ENCODE measurements at places on chromosomes 5 and 9.

GRCh38 chr9:112844771-112845542 lies 45.7 kb downstream of the SLC46A2 start:
- DNase-seq, result peak; percentile 91

GRCh38 chr9:124855944-124856765 lies 2.9 kb downstream of the WDR38 start:
- DNase-seq, result peak; percentile 49

DNA sequence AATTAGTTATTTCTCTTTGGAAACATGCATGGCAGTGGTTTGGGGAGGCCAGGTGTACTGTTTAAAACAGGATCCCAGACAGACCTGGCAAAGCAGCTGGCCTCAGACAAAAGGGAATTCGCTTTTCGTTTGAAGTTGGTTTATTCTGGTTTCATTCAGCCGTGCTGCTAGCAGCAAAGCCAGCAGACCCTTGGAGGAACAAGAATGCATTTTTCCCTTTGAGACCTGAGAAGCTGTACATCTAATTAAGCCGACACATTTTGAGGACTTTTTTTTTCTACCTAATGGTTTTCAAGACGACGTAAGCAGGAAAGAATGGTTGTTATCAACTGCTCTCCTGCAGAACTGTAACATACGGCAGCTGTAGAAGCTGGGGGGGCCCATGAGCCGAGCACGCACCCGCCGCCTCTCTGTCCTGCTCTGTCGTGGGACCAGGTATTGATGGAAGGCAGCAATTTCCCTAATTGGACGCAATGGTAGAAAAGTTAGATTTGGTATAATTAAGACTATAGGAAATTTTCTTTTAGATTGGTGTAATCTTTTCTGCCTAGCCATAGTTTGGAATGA lies 13.6 kb downstream of the PLEKHG4B start:
- DNase-seq, result no peak

DNA sequence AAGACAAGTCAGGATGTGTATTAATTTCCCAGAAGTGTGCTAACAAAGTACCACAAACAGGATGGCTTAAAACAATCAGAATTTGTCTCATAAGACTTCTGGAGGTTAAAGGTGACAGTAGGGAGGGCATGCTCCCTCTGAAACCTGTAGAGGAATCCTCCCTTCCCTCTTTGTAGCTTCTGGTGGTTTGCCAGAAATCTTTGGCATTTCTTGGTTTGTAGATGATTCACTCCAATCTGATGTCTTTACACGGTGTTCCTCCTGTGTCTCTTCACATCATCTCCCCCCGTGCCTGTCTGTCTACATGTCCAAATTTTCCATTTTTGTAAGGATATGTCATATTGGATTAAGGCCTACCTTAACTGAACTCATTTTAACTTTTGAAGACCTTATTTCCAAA lies 471.5 kb downstream of the ZNF608 start:
- no peak for DNase-seq

- DNase-seq, result no peak
Observed at GRCh38 chr5:102229685-102230084, 66.4 kb downstream of the SLCO4C1 start.

DNA sequence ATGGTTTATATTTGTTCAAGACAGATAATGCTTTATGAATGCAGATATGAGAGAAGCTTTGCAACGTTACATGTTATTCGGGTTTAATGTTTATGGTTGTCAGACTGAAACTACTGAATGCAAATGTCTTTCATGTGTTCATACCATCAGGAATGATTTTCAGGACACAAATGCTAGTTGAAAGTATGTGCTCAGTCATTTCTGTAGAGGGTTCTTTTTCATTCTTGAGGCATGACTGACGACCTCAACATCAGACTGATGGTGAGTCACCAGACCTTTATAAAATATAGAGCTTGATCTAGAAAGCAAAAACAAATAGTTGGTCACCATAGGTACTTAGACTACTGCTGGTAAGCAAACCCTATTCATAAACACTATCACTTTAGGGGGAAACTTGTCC lies 287.3 kb upstream of the NUDT12 start:
- peak; percentile 61 for DNase-seq

- no peak for DNase-seq
Observed at GRCh38 chr9:79120533-79120932, 451.2 kb upstream of the TLE4 start.

DNA sequence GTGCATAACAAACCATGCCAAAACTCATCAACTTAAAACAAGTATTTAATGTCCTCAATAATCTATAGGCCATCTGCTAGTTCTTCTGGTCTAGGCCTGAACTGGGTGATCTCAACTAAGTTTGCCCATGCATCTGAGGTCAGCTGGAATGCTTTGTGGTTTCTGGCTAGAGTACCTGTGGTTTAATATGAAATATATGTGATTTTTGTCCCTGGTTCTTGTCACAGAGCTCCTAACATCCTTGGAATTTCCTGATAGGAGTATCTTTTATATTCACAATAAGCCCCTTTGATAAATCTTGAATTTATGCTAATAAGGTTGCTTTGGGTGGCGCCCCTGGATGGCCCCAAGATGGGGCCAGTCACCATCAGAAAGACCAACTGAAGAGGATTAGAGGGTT lies 535.9 kb downstream of the DNAH5 start:
- DNase-seq, result no peak

DNA sequence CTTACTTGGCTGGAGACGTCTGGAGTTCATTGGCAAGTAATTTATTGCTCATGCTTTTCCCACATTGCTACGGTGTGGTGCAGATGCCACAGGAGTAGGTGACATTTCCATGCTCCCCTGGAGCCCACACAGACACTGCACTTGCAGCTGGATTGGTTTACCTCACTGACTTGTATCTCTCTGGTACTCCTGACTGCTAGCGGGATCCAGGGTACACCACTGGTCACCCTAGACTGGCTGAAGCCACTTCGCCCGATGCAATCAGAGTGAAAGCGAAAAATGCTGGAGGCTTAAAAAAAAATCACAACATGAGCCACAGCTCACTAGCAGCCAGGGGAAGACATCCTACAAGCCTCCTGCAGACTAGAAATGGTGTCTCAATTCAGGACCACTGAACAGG lies 32.6 kb upstream of the SLIT3 start:
- no peak for DNase-seq

DNA sequence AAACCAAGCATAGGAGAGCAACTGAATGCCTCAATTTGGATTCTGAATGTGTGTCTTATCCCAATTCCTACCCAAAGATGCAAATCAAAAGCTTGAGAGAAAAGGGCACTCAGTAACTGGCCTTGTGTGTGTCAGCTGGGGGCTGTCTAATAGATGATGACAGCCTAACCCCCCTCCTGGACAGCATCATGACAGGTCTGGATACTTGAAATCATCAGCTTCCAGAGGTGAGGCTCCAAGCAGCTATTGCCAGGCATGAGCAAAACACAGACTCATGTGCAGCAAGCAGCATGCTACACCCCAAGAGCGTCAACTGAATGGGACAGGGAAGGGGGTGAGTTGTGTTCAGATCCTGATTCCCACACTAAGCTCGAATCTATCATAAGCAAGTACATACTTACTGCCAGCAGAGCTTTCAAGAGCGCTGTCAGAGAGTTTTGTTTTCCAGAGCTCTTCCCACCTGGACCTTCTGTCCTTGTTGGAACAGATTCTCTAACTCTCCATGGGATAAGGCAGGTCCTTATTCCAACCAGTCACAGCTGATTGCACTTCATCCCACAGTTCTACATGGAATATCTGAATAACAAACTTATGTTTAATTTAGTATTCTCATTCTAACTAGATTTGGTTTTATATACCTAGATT lies 467.5 kb downstream of the DTWD2 start:
- DNase-seq, result no peak

DNA sequence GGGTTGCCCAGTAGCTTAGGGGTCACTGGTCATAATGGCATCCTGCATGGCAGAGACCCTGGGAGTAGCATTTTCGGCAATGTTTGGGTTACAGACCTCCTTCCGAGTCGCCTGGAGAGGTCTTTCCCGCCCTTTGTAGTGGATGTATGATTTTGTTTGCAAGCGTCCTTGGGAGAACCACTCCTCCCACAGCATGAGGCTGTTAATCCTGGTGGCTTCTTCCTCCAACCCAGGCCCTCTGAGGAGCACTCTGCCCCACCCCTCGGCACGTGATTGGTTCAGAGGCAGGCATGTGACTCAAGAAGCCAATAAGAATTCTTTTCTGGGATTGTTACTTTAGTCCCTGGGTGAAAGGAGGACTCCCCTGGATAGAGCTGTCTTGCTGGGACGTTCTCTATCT lies 30.2 kb upstream of the GRHPR start:
- DNase-seq, result no peak

GRCh38 chr5:179265514-179266290 lies 79.6 kb downstream of the ADAMTS2 start:
- peak; percentile 98 for DNase-seq

Data from GM03348 (cell line).